Activated T-cell treated with anti-CD3 and anti-CD28 coated beads, Interleukin-2, amount 50 U/mL, for 72 hours (primary cell): ENCODE measurements at places on chromosomes 3 and 15. TPM values are rescaled to one million over a fixed set of nuclear protein-coding genes. Genes with fewer than 3 reads are reported as not detected.

Gene TERC
- 23.0 TPM for total RNA-seq

Gene PIF1
- 39.7 TPM for total RNA-seq

Gene CELF6
- 0.65 TPM for total RNA-seq

Gene LRTM1
- total RNA-seq, result not detected

Gene CDC25A
- 31.6 TPM for total RNA-seq

Gene RCCD1
- total RNA-seq, result 26.2 TPM

Gene VGLL3
- total RNA-seq, result not detected

Gene PAQR5
- total RNA-seq, result 0.07 TPM

Gene GOLGA6D
- total RNA-seq, result not detected
